GM23338 (cell line): ENCODE measurements at places on chromosomes 5 and 9. TPM values are rescaled to one million over a fixed set of nuclear protein-coding genes. Genes with fewer than 3 reads are reported as not detected.

Gene HTR4
- not detected in 2 replicates for polyA plus RNA-seq

Gene DDX4
- polyA plus RNA-seq, result not detected in 2 replicates

Gene DYNC2I2
- polyA plus RNA-seq, result 48.7 and 51.5 TPM in 2 replicates

Gene ZNF658
- 1.6 and 2.4 TPM in 2 replicates for polyA plus RNA-seq

Gene CANX
- 163 and 177 TPM in 2 replicates for polyA plus RNA-seq

Gene POLR1E
- polyA plus RNA-seq, result 15.4 and 19.2 TPM in 2 replicates

Gene TEX10
- polyA plus RNA-seq, result 28.5 and 35.0 TPM in 2 replicates
